Activated T-helper 1 cell treated with Interleukin-2 at 50 U/mL for 16 hours (primary cell): ENCODE measurements at places on chromosomes 2 and 18.

DNA sequence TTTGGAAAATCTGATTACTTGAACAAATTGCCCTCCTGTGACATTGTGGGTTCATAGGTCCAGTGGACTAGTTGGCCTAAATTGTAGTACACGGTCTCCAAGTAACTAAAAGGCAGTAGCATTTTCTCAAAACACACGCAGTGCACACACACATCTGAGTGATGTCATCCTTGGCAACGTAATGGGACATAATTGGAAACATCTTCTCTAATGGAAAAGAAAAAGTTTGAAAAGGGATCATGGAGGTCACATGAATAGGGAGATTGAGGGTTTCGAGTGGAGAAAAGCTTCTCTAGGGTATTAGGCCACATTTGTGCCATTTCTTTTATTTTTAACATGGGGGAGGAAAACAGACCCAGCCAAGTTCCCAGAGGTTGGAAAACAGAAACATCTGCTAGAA lies 93.3 kb downstream of the MAP4K4 start:
- no peak for DNase-seq

- no peak for DNase-seq
Measured at GRCh38 chr2:12440731-12441130, 276.0 kb upstream of the TRIB2 start.

DNA sequence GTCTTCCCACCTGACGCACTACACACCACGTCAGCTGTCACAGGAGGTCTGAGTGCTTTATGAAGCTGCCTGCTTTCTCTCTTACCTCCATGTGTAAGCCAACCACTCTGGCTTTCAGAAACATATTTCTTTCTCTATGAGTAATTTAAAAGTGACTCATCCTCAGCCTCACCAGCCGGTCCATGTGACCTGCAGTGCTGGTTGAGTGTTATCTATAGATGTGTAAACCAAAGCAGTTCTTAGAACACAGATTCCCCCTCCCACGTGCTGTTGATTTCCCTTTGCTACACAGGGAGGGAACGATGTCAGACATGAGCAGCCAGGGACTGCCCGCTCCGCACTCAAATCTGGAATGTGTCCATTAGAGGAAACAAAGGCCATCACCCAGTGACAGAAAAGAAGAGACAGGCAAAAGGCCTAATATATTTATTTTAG lies 157.8 kb downstream of the BCL2 start:
- DNase-seq: peak; percentile 64

- no peak for DNase-seq
Measured at GRCh38 chr2:48725696-48726494, 29.6 kb downstream of the LHCGR start.

GRCh38 chr2:224646242-224646846 lies 61.2 kb upstream of the CUL3 start:
- no peak for DNase-seq

DNA sequence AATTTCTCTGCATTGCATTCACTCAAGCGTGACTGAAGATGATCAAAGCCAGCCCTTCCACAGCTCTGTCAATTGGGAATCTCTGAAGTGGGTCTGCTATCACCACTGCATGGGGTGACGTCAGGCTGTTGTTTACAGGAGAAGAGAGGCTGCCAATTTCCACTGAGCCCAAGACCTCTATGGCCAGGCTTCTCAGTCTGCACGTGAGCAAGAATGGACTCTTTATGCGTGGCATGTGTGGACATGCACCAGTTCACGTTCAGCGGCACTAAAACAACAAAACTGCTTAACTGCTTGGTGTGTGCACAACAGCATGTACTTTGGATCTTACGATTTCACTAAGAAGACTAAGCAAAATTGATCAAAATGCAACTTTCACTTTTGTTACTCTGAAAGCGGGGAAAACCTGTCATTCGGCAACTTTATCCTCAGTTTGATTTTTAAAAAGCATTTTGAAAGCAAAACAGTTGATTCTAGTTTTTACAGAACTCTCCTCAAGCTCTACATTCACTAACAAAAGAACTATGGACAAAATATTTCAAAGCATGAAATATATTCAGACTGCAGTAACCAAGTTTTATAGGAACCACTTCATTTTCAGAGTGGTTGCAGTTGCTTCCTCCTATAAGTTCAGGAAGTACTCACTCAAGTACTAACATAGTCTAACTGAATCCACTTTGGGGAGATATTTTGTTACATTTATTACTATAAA lies 77.0 kb upstream of the SERTAD2 start:
- DNase-seq: peak; percentile 17

DNA sequence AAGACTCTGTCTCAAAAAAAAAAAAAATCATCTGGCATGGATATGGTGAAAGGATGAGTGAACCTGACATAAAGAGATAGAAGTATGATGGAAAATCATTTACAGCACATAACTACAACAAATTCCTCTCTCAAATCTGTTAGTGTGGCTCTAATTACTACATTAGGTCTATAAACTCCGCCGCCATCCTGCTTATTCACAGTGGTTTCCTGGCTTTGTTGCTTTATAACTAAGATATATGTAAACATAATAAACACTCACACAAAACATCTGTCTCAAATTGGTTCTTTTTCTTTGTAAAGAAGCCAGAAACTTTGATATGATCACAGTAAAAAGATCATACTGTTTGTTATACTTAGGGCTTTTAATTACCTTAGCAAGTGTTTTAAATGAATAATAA lies 412.6 kb upstream of the FAM98A start:
- DNase-seq: no peak

DNA sequence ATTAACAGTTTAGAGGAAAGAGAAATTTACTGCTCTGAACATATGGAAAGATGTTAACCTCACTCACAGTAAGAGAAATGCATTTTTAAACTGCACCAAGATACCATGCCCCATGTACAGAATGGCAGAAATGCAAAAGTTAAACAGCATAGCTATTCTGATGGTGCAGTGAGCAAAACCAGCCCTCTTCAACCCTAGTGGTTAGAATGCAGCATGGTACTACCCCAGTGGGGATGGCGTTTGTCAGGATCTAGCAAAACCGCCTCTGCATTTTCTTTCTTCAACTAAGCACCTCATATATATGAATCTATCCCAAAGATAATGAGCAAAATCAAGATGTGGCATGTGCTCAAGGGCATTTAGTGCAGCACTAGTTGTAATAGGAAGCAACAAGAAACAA lies 98.0 kb downstream of the MGAT5 start:
- DNase-seq: no peak

DNA sequence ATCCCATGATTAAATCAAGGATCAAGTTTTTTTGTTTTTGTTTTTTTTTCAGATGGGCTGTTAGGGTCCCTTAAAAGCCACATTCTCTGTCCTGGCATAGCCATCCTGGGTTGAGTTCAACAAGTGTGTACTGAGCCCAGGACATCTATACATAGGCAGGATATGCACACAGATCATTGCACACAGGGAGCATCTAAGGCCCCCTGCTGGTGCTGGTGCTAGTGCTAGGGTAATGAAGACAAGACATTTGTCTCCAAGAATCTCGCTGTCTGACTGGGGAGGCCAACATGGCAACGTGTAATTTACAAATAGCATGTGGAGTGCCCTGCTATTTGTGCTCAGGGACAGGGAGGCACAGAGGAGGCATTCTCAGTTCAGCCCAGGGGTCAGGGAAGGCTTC lies 124.5 kb downstream of the VAPA start:
- DNase-seq: no peak

DNA sequence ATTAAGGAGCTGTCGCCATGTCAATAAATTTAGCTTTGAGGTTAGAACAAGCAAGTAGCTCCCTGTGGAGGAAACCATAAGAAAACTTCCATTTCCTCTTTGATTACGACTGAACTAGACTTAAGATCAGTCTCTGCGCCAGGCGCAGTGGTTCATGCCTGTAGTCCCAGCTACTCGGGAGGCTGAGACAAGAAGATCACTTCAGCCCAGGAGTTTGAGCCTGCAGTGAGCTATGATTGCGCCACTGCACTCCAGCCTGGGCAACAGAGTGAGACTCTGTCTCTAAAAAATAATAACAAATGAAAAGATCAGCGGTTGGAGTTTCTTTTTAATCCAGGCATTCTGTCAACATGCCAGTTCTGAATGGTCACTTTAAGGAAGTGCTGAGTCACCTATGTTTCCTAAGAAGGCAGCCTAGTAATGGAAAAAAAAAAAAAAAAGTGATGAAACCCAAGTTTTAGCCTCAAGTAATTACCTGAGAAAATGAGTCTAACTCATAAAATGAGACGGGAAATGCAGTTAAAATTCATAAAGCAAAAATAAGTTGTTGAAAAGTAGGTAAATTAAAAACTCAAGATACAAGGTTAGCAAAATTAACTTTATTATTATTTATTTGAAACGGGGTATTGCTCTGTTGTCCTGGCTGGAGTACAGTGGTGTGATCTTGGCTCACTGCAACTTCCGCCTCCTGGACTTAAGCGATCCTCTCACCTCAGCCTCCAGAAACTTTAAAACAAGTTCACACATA lies 10.2 kb downstream of the C18orf32 start:
- no peak for DNase-seq

DNA sequence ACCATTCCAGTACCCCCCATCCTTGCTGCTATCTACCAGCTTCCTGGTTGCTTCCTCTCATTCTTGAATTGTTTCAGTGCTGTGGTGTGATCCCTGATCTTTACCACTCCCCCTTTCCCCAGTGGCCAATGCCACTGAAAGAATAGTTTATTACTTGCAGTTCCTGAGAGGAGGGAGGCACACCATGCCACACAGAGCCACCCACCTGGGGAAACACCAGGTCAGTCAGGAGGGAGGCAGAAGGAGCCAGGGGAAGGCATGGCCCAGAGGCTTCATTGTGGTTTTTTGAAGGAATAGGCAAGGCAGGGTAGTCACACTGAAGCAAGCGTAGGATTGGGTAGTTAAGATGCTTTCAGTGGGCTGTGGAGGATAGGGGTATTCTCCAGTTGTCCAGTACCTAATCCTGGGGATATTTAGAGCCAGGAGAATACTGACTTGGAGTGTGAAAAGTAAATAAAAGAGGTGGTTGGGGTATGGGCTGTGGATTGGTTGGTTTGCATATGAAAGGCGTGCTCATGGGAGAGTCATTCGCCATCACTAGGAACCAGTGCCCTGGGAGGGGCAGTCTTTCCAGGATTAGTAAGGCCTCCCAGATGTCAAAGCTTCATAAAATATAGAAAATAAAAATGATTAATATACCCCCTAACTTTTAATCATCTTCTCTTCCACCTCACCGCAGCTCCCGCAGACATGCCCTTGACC lies 6.7 kb upstream of the TMEM177 start:
- DNase-seq: no peak

- DNase-seq: no peak
Measured at GRCh38 chr2:42910645-42911405, 118.4 kb upstream of the HAAO start.

DNA sequence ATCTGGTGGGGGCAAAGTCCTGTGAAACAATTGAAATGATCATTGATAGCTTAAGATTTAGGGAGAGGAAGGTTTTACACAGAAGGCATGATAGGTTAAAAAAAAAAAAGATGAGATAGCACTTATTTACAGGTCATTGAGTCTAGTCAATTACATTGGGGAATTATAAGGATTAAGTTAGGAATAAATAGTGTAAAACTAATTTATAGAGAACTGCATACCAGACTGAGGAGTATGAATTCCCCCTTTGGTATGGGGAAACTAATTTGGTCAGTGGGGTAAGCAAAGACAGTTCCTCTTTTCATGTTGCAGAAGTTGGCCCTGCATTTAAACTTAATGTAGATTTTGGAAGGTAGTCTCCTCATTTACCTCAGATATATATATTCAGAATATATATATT lies 10.8 kb downstream of the GLS start:
- no peak for DNase-seq

DNA sequence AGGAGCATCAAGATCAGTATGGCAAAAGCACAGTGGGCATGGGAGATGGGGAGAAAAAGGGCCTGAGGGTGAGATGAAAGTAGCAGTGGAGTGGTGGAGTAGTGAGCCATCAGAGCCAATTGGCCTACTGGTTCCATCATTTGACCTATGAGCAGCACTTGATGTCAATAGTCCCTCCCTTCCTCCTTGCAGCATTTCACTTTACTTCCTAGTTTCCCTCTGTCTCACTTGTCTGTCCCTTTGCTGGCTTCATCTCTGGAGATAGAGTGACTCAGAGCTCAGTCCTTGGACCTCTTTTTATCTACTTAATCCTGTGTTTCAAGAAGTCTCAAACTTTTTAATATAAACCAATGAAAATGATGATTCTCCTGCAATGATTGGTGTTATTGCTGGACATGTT lies 32.1 kb downstream of the FBXO48 start:
- no peak for DNase-seq
